ENCODE measurements at places on chromosomes 7 and 10.
A peak's percentile ranks its signal among the peaks of the same experiment; 100 is the strongest.

GRCh38 chr7:157339777-157340677 lies 3.2 kb downstream of the DNAJB6 start:
- peak; percentile 88 for DNase-seq

- DNase-seq: peak; percentile 66
Measured at GRCh38 chr7:36639826-36640225, 84.5 kb downstream of the AOAH start.

- no peak for DNase-seq
Measured at GRCh38 chr7:73726083-73726466, 6.6 kb upstream of the STX1A start.

DNA sequence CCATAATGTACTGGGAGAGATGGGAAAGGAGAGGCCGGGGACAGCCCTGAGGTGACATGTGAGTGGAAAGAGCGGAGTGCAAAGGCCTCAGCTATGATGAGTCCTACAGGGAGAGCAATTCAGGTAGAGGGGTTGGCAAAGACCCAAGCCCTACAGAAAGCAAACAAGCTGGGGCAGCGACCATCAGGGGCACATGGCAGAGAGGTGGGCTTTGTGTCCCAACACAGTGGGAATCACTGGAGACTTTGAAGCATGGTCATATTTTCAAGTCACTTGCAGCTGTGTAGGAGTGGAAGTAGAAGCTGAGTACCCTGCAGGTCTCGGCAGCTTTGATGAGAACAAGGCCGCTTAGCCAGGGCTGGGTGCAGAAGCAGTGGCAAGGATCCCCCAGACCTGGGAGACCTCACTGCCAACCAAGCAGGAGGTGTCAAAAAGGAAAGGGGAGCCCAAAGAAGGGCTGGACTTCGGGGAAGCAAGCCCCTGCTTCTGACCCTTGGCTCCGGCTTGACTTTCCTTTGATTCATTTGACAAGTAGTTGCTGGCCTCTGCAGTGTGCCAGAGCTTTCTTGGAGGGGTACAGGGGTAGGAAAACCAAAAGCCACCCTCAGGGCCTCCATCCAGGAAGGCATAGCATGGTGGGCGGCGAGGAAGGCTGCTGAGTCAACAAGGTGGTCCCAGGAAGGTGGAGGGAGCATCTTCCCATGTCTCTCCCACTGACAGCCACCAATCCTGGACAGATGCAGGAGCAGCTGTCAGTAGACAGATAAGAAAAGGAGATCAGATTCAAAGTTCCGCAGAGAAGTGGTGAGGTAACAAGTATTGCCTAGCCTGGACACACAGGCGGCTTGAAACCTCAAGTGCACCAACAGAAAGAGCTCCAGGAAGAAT lies 1.9 kb upstream of the PGAM2 start:
- peak; percentile 60 for DNase-seq

- DNase-seq: no peak
Measured at GRCh38 chr10:64537928-64538327, 1016.7 kb downstream of the REEP3 start.

DNA sequence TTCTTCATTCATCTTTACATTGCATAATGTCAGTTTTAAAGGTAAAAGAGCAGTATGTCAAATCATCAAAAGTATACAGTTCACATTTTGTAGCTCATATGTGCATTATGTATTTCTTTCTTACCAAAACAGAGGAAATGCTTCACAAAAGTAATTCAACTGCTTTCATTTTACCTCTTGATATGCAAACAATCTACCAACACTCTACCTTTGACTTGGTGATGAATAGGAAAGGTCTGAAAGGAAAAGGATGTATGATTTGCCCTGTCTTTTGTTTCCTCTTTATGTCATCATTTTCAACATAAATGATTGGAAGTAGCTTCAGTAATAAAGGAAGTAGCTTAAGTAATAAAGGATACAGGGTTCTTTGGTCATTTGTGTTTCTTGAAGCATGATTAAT lies 846.7 kb downstream of the NXPH1 start:
- DNase-seq: no peak

DNA sequence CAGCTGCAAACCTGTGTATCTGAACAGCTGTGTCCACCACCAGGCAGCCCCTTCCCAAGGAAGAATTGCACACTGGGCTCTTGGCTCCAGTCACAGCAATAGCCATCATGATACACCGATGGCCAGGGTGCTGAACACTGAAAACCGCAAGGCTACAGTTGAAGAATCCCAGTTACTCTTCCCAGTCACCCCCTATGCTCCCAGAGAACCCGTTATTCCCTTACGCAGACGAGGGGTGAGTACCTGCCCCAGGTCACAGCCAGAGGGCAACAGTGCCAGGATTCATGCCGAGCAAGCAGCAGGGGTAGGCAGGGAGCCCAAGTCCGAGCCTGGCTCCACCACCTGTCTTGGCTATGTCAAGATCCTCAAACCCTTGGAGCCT lies 57.8 kb downstream of the RASGEF1A start:
- peak; percentile 12 for DNase-seq

DNA sequence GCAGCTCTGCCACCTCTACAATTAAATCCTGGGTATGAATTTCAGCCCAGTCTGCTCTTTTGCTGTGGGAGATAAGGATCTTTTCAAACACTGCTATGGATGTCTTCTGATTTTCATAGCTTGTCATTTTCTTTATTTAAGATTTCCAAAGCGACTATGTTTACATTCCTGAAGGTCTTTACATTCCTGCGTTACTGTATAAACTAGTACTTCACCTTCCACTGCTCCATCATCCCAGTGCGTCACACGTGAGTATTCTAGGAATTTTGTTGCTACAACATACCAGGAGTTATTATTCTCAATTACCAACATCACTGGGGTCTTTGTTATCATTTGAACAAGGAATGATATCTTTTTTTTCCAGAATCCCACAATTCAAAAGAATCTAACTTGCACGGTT lies 944.7 kb downstream of the SORCS3 start:
- no peak for DNase-seq

- DNase-seq: no peak
Measured at GRCh38 chr7:108459922-108460551, 3.8 kb upstream of the NRCAM start.

DNA sequence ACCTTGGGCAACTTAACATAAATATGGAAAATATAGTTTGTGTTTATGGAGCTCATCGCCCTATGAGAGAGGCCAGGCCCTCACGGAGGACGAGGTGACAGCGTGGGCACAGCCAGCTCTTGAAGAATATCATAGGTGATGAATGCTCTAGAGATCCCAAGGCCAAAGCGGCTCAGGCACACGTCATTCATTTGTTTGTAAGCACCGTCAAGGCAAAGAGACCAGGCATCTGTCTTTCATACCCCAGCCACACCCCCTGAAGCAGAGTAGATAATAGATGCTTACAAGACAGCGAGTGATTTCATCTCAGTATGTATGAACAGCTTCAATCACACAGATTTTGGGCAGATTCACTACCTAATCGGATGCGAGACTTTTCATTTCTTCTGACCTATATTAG lies 242.1 kb upstream of the C7orf33 start:
- DNase-seq: no peak

DNA sequence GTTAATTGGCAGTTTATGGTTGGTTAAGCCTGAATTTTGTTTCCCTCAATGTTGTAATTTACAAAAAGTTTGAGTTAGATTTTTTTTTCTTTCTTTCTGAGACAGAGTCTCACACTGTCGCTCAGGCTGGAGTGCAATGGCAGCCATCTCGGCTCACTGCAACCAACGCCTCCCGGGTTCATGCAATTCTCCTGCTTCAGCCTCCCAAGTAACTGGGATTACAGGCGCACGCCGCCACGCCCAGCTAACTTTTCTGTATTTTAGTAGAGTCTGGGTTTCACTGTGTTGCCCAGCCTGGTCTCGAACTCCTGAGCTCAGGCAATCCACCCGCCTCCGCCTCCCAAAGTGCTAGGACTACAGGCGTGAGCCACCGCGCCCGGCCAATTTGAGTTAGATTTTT lies 935 bp downstream of the ZNF273 start:
- DNase-seq: no peak

DNA sequence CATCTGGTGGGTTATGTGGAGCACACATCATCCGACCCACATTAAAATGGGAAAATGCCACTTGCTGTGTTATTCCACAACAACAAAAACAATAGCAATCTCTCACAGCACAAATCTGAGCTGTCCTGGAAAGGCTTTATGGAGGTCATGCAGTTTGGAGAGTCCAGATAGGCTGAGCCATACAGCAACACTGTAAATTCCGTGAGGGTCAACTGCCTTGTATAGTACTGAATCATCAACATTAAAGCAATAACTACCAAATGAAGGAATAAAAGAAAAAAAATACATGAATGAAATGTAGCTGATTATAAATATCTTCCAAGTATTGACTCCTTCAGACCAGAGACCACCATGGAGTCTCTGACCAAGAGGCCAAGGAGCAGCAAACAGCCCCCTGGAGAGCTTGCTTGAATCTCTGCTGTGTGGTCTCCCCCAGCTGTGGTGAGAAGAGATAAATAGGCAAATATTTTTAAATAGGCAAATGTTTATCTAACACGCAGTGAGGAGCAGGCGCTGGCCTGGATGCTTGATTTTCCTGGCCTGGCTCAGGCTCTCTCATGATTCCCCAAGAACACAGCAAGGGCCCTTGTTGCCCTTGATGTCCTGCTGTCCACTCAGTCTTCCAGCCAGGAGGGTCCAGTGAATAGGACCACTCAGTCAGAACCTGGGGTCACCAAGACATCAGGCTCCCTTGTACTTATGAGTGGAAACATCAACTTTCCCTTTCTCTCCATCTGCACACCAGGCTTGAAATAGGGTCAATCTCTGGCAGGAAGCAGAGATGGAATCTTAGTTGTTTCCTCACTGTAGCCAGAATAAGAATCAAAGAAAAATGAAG lies 1021.3 kb downstream of the XPNPEP1 start:
- DNase-seq: no peak

GRCh38 chr7:133081119-133081598 lies 731 bp downstream of the CHCHD3 start:
- peak; percentile 63 for DNase-seq

- DNase-seq: peak; percentile 22
Measured at GRCh38 chr10:86165666-86166065, 200.9 kb downstream of the GRID1 start.

GRCh38 chr10:51313773-51314478 lies 239.6 kb downstream of the PRKG1 start:
- no peak for DNase-seq

DNA sequence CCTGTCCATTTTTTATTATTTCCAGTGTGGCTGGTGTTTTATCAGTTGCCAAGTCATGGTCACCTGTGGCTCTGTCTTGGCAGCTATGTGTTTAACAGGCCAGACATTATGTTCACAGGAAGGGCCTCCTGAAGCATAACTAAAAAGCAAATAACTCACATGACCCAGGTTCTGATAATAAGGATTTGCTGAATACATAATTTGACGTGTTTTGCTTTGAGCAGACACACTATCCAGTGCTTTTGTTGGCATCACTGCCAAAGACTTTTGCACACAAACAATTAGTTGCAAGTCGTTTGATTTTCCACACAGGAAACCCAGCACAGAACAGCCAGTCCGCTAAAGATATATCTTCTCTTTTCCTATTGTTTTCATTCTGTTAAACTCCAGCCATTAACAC lies 173.6 kb downstream of the ARL4A start:
- DNase-seq: no peak

DNA sequence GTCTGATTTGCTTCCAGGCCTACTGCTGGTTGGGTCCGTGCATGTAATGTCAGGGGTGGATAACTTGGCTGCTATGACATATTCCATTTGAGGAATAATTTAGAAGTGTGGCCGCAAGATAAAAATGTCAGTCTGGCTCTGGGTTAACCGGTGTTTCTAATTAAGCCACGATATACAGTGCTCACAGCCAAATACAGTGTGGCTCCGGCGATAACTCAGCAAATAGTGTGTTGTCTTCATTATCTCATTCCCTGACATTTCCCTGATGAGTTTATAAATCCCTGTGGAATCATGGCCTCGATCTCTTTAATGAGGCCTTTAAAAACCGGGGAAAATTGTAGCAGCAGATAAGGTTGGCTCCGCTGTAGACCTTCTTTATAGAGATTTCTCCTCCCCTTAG lies 1125.0 kb downstream of the TYW1 start:
- DNase-seq: no peak

DNA sequence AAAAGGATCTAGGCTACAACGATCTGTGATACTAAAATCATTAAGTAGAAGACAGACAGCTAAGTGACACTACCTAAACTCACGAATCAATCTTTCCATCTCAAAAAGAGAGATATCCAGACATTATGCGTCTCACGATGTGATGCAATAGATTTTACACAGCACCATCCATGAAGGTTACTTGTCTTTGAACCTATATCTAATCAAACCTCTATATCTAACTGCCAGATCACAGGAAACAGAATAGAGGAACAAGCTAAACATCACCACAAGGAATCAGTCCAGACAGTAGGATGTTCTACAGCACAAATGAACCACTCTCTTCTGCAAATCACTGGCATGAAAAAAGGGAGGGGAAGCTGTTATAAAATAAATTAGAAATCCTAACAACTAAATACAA lies 4.1 kb downstream of the RAPGEF5 start:
- no peak for DNase-seq

- DNase-seq: peak; percentile 68
Measured at GRCh38 chr7:35624299-35625186, 70.4 kb downstream of the HERPUD2 start.

- DNase-seq: peak; percentile 80
Measured at GRCh38 chr7:128398016-128398840, 11.6 kb downstream of the IMPDH1 start.

- DNase-seq: no peak
Measured at GRCh38 chr7:86991771-86992191, 67.7 kb downstream of the ELAPOR2 start.

DNA sequence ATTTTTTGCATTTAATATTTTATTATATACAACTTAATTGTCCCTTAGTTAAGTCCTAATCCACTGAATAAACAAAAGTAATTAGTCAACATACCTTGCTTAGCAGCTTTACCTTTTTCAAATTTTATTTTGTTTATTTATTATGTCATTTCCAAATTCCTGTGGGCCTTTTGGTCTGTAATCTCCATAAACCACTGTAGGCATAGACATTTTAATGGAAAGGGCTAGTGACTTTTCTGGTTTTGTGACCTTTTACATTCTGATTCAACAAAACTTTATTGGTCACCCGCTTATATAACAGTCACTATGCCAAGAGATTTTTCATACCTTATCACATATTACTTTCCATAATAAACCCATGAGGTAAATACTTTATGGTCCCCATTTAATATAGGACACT lies 181.3 kb upstream of the PRPS1L1 start:
- no peak for DNase-seq

- DNase-seq: no peak
Measured at GRCh38 chr10:11663763-11664555, 52.5 kb upstream of the USP6NL start.

- DNase-seq: no peak
Measured at GRCh38 chr7:151062399-151063211, 3.2 kb downstream of the SLC4A2 start.

DNA sequence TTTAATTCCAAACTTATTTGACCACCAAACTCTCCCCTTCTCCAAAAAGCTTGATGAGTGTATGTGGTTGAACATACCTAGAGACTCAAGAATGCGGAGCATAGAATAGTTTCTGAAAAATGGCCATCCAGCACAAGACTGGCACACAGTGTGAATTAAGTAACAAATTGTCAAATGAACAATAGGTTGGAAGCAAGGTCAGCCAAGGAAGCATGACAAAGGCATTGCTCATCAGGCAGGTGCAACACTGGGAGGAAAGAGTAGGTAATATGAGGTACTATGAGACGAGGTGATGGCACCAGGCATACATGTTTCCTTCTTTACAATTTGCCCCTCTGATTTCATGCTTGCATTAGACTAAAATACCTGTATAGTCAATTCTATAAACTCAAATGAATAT lies 73.7 kb downstream of the DKK1 start:
- DNase-seq: no peak

GRCh38 chr10:96082153-96082552 lies 38.8 kb downstream of the CCNJ start:
- DNase-seq: no peak

GRCh38 chr10:123759501-123760031 lies 93.4 kb downstream of the GPR26 start:
- DNase-seq: no peak

Data from activated effector memory CD4-positive, alpha-beta T cell treated with anti-CD3 and anti-CD28 coated beads, Interleukin-2, amount 50 U/mL, for 16 hours (primary cell).